ENCODE measurements at places on chromosomes 1 and 21.

DNA sequence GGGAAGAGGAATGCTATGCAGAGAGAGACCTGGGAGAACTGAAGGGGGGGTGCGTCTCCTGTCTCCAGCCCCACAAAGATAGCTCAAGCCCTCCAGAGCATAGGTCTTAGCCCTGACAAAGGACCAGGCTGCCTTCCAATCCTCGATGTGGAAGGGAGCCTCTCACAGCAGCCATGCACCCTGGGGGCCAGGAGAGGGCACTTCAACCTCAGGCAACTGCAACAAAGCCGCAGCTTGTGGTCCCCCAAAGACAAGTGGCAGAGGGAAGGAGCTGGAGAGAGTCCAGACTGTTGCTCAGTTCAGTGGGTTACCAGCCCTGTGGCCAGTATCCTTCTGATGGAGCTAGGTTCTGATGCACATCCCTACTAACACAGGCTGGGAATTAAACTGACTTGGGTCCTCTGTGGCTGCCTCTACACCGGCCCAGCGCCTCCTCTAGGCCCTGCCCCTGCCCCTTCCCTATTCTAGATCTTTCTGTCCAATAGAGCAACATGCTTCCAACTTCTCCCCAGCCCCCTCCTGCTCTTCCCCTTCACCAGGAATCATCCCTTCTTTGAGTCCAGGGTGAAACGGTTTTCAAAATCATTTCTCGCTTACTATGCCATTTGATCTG, 100.7 kb upstream of the SPATA6 start:
- DNase-seq, result no peak

DNA sequence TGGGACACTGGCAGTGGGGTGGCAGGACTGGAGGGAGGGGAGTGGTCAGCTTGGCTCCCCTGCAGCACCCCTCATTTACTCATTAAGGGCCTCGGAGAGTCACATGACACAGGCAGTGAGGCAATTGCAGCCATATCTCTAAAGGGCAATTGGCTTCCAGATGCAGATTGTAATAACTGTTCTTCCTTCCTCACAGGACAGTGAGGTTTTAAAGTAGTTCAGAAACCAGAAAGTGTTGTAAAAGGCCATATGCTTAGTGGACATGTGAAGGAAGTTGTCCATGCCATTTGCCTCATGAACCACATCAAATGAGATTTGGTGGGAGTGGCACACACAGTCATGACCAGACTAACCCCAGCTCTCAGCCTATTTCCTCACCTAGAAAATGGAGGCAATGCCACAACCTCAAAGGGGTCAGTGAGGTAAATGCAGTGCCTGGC, 11.1 kb downstream of the MTX1 start:
- no peak for DNase-seq

DNA sequence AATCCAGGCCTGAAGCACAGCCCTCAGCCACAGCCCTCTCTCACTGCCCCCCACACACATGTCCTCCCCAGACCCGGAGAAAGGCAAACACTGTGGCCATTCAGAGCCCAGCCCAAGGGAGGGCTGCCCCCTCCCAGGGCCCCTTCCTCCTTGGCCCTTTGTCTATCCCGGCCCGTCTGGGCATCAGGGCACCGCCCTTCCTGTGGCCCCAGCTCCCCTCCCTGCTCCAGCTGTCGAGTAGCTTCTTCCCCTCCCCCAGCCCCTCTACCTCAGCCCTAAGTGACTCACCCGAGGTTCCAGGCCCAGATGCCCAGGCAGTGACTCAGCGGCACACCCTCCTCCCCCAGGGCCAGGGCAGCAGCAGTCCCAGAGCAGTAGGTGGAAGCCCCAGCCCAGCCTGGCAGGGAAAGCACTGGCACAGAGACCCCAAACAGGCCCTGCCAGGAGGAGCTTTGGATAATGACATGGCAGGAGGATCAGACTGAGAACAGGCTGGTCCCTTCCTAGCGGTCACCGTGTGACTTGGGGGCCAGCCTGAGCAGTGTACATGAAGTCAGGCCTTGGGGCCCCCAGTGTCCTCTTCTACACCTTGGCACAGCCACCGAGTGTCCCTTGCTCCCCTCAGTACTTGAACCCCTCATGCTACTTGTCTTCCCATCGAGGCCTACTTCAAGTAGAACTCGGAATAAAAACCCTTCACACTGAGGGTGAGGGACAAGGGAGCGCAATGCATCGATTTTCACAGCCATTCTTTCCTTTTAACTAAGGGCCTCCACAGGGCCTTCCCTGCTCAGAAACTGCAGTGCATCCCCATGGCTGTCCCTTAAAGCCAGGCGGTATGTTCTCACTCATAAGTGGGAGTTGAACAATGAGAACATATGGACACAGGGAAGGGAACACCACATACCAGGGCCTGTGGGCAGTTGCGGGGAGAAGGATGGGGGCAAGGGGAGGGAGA, 1.0 kb upstream of the S100A2 start:
- DNase-seq, result no peak

- no peak for DNase-seq
Observed at GRCh38 chr1:15948595-15949452, 27.1 kb downstream of the ZBTB17 start.

DNA sequence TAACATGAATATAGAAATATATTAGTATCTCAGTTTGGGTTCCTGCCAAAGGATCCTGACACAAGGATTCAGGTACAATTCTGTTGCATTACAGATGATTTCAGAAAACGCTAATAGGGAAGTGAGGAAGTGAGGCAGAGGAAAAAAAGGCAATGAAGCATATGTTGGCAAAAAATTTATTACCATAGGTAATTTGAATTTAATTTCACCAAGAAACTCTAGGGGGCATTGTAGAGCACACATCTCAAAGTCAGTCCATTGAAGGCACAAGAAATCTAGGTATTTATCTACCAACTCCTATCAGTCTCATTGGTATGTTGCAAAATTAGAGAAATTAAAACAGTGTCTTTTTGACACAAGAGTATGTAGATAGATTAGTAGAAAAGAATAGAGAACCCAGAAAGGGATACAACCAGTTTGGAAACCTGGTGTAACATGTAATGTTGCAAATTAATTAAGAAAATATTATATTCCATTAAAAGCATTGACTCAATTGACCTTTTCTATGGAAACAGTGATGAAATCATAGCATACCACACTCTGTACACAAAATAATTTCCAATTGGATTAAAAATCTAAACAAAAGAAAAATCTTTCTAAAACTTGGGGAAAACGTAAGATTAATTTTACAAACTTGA, 104.9 kb upstream of the SNX7 start:
- no peak for DNase-seq

GRCh38 chr1:920010-920409, 3.7 kb upstream of the SAMD11 start:
- DNase-seq, result no peak

DNA sequence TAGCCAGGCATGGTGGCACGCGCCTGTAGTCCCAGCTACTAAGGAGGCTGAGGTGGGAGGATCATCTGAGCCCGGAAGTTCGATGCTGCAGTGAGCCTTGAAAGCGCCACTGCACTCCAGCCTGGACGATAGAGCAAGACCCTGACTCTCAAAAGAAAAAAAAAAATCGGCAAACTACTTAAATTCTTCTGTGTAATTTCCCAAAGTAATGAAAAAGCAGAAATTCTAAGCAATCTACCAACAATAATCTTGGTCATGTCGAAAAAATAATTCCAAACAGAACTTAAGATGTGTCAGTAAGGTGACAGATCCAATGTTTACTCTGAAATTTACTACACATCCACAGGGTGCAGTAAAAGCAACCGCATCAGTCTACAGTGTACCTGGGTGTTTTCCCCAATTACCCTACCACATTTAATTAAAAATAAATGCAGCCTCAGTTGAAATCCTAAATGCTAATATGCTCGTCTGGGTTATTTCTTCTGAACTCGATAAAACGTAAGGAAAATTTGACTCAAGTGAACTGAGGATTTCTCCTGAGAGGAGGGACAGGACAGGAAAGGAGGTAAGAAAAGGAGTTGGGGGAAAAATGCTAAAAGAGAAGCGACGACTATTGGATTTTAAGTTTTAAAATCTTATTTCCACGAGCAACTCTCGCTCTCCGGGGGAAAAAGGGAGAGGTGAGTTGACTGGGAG, 801 bp downstream of the EPRS1 start:
- DNase-seq, result no peak

DNA sequence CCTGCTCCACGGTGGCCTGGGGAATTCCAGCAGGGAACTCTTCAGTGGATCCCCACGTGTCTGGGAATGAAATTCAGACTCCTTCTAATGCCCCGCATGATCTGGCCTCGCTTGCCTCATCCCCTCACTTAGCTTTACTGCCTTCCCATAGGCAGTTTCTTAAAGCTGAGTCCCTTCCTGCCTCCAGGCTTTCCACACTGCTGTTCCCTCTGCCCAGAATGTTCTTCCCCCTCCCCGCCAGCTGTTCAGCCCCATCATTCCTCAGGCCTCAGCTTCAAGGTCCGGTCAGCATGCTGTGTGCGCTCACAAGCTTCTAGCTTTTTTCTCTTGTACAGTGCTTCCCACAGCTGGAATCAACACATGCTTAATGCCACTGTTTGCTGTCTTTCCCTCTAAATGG, 54.9 kb upstream of the WASF2 start:
- DNase-seq, result no peak

GRCh38 chr1:19164274-19165015, 45.6 kb downstream of the UBR4 start:
- no peak for DNase-seq

DNA sequence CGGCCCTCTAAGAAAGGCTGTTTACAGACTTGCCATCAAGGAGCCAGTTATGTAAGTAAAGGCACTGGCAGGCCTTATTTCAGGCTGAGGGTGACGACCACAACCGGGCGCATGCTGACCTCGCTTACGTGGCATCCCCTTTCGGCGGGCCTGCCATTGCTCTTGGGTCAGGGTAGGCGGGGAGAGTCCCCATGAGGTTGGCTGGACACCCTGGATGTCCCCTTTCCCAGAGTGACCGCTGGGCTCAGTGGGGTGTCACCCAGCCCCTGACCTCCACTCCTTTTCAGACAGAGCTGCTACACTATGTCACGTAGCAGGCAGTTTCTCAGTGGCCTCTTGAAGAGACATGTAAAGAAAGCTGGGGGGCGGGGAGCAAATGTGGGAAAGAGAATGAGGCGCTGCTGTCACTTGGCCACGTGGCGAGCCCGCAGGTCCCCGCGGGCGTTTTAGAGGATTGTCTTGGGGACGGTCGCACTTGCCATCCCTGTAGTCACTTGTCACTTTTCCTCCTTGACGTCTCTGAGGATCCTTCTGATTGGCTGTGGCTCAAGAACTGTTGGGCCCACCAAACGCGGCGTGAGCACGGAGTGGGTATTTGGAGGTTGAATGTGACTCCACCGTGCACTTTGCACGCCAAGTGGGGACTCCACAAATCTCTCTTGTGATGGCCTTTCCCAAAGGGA, 42.2 kb downstream of the SLC37A1 start:
- DNase-seq, result no peak

DNA sequence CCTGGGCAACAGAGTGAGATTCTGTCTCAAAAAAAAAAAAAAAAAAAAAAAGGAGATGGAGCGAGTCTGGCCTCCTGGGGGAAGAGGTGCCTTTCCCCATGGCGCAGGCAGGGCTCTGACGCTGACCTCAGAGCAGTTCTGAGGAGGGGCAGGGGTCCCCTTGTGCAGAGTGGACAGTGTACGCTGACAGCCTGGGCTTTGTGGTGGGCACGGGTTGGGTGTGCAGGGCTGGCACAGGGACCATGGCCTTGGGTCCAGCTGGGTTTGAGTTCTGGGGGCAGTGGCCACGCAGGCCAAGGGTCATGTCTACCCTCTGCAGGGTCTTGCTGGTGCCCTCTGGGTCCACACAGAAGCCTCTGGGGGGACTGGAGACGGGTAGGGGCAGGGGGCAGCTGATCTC, 260.1 kb upstream of the C1orf174 start:
- DNase-seq, result no peak

DNA sequence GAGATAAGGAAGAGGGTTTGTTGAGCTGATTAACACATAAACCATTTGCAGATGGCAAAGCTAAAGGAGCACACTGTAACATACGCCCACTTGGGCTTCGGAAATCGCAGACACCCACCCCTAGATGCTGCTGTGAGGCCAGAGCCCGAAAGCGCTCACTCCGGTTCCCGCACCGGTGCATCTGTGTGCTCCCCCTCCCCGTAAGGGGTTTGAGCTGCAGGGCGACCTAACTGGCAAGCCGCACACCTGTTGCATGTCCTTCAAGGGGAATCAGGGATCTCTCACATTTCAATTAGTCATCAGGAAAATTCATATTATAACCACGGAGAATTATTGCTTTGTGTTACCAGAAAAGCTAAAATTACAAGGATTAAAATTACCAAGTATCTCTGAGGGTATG, 1.4 kb upstream of the CFH start:
- DNase-seq, result no peak

- DNase-seq, result no peak
Observed at GRCh38 chr21:45421846-45422775, 17.1 kb downstream of the COL18A1 start.

DNA sequence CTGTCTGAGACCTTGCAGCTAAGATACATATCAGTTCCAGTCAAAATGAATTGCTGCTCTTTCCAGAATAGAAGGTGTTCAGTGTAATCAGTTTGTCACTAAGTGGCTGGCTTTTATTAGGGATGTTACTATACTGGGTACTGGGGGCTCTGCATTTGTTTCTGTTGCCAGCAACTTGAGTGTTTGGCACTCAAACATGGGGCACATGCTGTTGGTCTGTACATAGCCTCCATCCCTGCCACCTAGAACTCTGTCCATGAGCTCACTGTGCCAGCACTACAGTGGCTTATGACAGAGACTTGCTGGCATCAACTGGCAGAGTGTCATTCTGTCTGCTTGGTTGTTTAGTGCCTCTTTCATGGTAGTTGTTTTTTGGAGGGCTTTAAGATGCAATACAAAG, 45.1 kb downstream of the RGSL1 start:
- no peak for DNase-seq

DNA sequence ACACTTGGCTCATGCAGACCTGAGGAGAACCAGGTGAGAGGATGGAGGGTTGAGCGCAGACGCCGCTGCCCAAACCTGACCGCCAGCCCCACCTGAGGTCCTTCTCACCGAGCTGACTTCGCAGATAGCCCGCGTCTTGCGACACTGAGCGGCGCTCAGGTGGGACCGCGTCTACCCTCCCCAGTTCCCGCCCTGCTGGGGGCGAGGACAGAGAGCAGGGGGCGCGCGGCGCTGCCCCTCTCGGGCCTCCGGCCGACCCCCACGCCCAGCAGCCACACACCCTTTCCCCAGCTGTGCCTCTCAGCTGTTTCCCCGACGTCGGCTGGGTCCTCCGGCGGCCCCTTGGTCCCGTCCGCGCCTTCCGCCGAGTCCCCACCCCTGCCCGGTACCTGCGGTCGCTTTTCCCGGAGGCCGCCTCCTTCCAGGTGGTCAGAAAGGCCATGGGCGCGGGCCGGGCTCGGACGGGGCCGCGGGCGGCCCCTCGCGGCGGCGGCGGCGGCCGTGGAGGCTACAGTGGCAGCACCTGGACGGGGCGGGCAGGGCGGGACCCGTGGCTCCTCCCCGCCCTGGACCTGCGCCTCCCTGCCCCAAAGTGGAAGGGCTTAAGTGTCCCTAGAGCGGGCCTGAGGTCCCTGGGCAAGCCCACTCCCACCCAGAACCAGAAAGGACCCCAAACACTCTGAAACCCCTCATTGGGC, 14.4 kb upstream of the TTC39A start:
- no peak for DNase-seq

DNA sequence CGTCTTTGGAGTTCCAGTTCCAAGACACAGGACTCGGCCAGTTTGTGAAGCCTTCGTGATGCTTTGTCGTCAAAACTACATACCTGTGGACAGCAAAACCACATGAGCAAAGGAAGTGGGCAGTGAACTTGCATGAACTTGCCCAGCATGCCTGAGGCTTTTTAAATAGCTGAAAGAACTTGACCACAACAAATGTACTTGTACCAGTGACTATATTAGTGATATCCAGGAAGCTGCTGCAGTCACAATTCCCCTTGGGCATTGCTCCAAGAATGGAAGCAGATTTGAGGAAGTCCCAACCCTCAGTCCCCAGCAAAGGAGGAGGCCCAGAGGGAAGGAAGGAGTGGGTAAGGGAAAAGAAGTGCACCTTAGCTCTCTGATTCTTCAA, 2.6 kb downstream of the FUCA1 start:
- DNase-seq, result no peak

Measured in cortex of kidney (tissue), 1 donor.